ENCODE measurements at places on chromosomes 12 and 14. TPM values are rescaled to one million over a fixed set of nuclear protein-coding genes. Genes with fewer than 3 reads are reported as not detected.

The SMIM41 gene
- not detected for total RNA-seq

The PLEKHG3 gene
- 142 TPM for total RNA-seq

The SERPINA10 gene
- not detected for total RNA-seq

The IAPP gene
- not detected for total RNA-seq

The SPX gene
- total RNA-seq = not detected

The ETFBKMT gene
- total RNA-seq = 2.6 TPM

- DNase-seq = no peak
Measured at GRCh38 chr12:106634206-106634605, 51.4 kb downstream of the RFX4 start.

GRCh38 chr14:40119321-40119720 is 687.1 kb upstream of the FBXO33 start:
- DNase-seq = no peak

- DNase-seq = no peak
Measured at GRCh38 chr12:15863984-15864383, 18.2 kb upstream of the STRAP start.

- no peak for DNase-seq
Measured at GRCh38 chr14:88804035-88804434, 11.3 kb upstream of the EML5 start.

DNA sequence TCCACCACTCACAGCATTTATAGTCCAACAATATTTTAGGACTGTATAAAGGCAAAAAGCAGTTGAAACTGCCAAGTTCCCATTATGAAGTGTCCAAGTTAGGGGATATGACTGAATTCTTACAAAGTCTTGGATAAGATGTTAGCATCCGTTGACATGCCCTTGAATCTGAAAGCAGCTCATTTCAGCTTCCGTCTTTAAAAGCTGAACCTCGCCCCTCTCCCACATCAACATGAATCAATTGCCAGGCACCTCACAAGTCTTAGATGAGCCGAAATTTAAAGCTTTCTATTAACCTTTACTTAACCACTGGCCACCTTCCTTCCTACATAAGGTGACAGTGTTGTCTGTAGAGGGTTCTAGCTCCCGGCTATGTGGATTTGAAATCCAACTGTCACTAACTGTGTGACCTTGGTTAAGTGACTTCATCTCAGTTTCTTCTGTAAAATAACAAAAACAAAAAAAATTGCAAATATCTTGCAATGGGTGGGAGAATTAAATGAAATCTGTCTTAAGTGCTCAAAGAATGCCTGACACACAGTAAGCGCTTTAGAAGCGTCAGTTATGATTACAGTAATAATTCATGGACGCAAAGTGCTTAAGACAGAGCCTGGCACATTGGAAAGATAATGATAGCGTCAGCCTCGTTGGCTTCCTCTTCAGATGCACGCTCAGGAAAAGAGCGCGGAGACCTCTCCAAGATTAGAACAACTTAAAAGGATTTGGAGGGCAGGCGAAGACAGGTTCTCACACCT is 1.2 kb downstream of the PPP1CC start:
- no peak for DNase-seq

GRCh38 chr14:104979758-104980610 is 1.8 kb upstream of the AHNAK2 start:
- no peak for DNase-seq

GRCh38 chr14:32896979-32897697 is 41.5 kb upstream of the NPAS3 start:
- no peak for DNase-seq

DNA sequence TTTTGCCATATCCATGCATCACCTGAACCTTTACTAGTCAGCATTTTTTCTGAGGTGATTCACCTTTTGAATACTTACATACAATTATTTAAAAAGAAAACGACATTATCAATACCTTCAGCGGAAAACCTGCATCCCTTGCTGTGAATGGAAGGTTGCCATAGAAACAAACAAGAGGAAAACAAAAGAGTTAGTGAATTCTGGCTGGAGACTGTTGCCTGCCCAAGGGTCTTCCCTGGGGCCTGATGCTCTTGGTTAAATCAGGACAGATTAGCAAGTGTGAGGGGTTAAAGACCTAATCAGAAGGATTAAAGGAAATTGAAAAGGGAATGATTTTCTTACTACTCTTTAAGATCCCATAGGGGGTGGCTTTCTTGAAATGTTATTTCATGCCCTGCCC is 96.0 kb upstream of the WSCD2 start:
- DNase-seq = no peak

DNA sequence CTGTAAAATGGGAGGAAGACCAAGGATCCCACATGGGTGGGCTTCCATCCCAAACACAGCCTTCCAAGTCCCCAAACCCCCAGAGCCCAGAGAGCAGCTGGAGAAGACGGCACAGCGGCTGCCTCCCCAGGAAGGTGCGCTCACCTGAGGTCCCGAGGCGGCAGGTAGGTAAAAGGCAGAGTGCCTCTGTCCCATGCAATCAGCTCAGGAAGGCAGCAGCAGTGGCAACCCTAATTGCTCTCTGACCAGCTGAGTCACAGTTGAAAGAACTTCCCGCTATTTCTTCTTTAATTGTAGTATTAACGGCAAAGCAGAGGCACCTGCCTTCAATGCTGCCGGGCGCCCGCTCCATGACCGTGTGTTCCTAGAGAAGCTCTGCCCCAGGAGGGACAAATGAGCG is 91.1 kb upstream of the BCL11B start:
- no peak for DNase-seq

DNA sequence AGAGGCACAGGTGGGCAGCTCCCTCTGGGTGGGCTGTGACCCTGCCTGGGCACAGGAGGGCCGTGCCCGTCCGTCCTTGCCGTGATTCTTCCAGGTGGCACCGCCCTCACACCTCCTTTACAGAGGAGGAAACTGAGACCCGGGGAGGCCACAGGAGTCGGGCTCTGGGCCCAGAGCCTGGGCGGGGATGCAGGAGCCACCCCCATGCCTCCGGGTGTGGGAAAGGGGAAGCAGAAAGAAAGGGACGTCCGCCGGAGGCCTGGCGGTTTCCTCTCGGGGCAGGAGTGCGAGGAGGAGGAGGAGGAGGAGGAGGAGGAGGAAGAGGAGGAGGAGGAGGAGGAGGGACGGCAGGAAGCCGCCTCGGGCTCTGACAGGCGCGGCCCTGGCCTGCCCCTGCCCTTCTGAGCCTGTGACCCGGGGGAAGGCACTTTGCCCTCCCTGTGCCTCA is 23.0 kb downstream of the SH2B3 start:
- no peak for DNase-seq

- DNase-seq = no peak
Measured at GRCh38 chr12:113230315-113231234, 9.3 kb downstream of the TPCN1 start.

DNA sequence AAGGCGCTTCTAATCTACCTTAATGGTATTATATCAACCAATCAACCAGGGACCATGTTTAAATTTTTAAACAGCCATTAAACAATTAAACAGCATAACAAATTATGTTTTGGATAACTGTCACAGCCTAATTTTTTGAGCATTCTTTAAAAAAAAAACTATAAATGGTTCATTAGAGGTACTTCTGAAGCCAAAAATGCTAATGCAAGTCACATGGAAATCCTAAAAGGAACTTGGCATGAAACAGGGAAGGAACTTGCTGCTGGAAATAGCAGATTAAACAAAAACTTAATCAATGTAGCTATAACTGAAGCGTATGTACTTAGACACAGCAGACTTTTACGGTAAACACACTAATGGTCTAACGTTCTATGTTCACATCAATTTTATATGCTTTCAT is 190.2 kb upstream of the BTG1 start:
- no peak for DNase-seq

DNA sequence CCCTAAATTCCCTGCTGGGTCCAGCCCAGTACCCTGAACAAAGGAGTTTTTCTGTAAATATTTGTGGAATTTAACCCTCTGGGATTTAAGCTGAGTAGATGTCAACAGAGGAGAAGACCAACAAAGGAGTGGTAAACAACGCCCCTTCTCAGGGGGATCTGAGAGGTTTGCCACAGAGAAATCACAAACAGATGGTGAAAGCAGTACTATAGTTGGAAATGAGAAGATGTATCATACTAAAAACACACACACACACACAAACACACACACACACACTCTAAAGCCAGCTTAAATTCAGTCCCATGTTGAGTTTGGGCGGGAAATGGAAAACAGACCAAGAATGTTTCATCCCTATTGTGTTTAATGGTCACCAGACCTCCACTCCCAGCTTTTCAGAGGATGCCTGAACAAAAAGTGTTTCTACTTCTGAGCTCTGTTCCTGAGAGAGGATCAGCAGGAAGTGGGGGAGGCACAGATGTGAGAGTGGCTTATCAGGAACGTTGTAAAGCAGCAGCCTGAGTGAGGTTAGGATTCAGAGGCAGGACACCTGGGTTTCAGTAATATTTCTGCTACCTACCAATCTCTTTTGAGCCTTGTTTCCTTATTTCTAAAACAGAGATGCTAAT is 3.2 kb downstream of the BIN2 start:
- no peak for DNase-seq

GRCh38 chr14:80387563-80387981 is 176.3 kb upstream of the DIO2 start:
- no peak for DNase-seq

GRCh38 chr12:402029-402389 is 565 bp downstream of the CCDC77 start:
- DNase-seq = no peak

All from mesothelial cell of epicardium (in vitro differentiated cells).